CD4-positive, alpha-beta T cell (primary cell): ENCODE measurements at places on chromosomes 16 and 17. TPM values are rescaled to one million over a fixed set of nuclear protein-coding genes. Genes with fewer than 3 reads are reported as not detected.

GRCh38 chr16:54602666-54603065 is 316.1 kb upstream of the IRX3 start:
- no peaks in the 10 kb centered on the region for H3K4me1 ChIP-seq
- H3K4me3 ChIP-seq: no peak overlapping the region
- no peaks in the 10 kb centered on the region for H3K36me3 ChIP-seq
- H3K27me3 ChIP-seq: no peaks in the 10 kb centered on the region

DNA sequence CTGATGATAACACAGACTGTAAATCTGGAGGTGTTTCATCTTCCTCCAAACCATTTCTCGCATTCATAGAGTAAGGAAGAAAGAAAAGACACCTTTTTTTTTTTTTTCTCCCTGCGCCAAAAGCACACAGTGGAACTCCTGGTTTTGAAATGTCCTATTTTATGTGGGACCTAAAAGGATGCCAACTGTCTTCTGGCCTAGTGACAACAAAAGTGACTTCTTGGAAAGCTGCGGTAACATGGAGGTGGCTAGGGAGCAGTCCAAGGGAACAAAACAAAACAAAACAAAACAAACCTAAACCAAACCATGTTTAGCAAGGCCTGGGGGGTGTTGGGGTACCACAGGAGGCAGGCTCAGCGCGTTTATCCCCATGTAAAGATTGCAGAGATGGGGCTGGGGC is 174.8 kb downstream of the XYLT1 start:
- H3K27me3 ChIP-seq: no peaks in the 10 kb centered on the region
- no peak overlapping the region for H3K27ac ChIP-seq
- peaks cover 6% of the 10 kb centered on the region for H3K36me3 ChIP-seq
- no peak for DNase-seq
- no peak overlapping the region for H3K4me3 ChIP-seq

- no peaks in the 10 kb centered on the region for H3K36me3 ChIP-seq
- no peaks in the 10 kb centered on the region for H3K27me3 ChIP-seq
- no peak for DNase-seq
- no peak overlapping the region for H3K4me3 ChIP-seq
- H3K4me1 ChIP-seq: no peaks in the 10 kb centered on the region
- H3K27ac ChIP-seq: no peak overlapping the region
These were observed 174.9 kb upstream of the CIBAR2 start for GRCh38 chr16:85286951-85287814.

- no peak for DNase-seq
- H3K4me3 ChIP-seq: no peak overlapping the region
- no peak overlapping the region for H3K27ac ChIP-seq
- H3K27me3 ChIP-seq: no peaks in the 10 kb centered on the region
These were observed 936.1 kb upstream of the SOX9 start for GRCh38 chr17:71184716-71185115.

- peaks cover 3% of the 10 kb centered on the region for H3K4me1 ChIP-seq
- H3K36me3 ChIP-seq: no peaks in the 10 kb centered on the region
- peaks cover 3% of the 10 kb centered on the region for H3K27me3 ChIP-seq
- no peak overlapping the region for H3K4me3 ChIP-seq
- no peak for DNase-seq
These were observed 6.8 kb upstream of the CAVIN1 start for GRCh38 chr17:42429726-42430447.

- no peak overlapping the region for H3K4me3 ChIP-seq
- no peaks in the 10 kb centered on the region for H3K27me3 ChIP-seq
These were observed 14.8 kb downstream of the TMEM94 start for GRCh38 chr17:75471207-75471606.

Gene SALL1
- total RNA-seq: not detected
